Regular cardiac myocyte (primary cell): ENCODE measurements at places on chromosomes 12 and 14. TPM values are rescaled to one million over a fixed set of nuclear protein-coding genes. Genes with fewer than 3 reads are reported as not detected.

FOXN4 gene
- not detected in 2 replicates for total RNA-seq

NGDN gene
- 49.9 and 51.4 TPM in 2 replicates for total RNA-seq

GALNT8 gene
- under 0.01 TPM in 2 replicates for total RNA-seq

HOXC6 gene
- under 0.01 and 0.19 TPM in 2 replicates for total RNA-seq

KRT6C gene
- not detected in 2 replicates for total RNA-seq

M6PR gene
- total RNA-seq = 207 and 229 TPM in 2 replicates

EDDM3A gene
- not detected in 2 replicates for total RNA-seq

MMP14 gene
- 326 and 383 TPM in 2 replicates for total RNA-seq

CHGA gene
- under 0.01 TPM in 1 of 2 replicates, not detected in the other for total RNA-seq

HHIPL1 gene
- total RNA-seq = 5.0 and 9.3 TPM in 2 replicates

KCNK10 gene
- total RNA-seq = not detected in 2 replicates

GDF3 gene
- not detected in 2 replicates for total RNA-seq

SLC7A8 gene
- total RNA-seq = under 0.01 and 1.4 TPM in 2 replicates

RHEBL1 gene
- 0.56 and 1.2 TPM in 2 replicates for total RNA-seq

CISTR gene
- not detected in 2 replicates for total RNA-seq

INHBC gene
- not detected in 2 replicates for total RNA-seq

CCDC88C gene
- 0.77 and 0.85 TPM in 2 replicates for total RNA-seq

P2RX2 gene
- total RNA-seq = not detected in 2 replicates

RNASE4 gene
- 9.4 and 38.9 TPM in 2 replicates for total RNA-seq

OR11H7 gene
- total RNA-seq = not detected in 2 replicates

TSPAN19 gene
- total RNA-seq = not detected in 2 replicates

C12orf75 gene
- 41.4 and 61.9 TPM in 2 replicates for total RNA-seq

TAS2R14 gene
- 1.5 and 3.7 TPM in 2 replicates for total RNA-seq

PROX2 gene
- total RNA-seq = not detected in 2 replicates

AREL1 gene
- total RNA-seq = 21.7 and 32.8 TPM in 2 replicates

TCTN2 gene
- total RNA-seq = 7.5 and 9.0 TPM in 2 replicates

PZP gene
- not detected in 2 replicates for total RNA-seq

RD3L gene
- not detected in 2 replicates for total RNA-seq

GPR65 gene
- total RNA-seq = 0.19 and 0.28 TPM in 2 replicates

PSMB5 gene
- 283 and 415 TPM in 2 replicates for total RNA-seq

STON2 gene
- total RNA-seq = 0.19 and 0.85 TPM in 2 replicates

CLEC4D gene
- not detected in 2 replicates for total RNA-seq

DEPDC4 gene
- 1.7 and 3.4 TPM in 2 replicates for total RNA-seq

FERMT2 gene
- 132 and 143 TPM in 2 replicates for total RNA-seq

C1S gene
- 24.7 and 213 TPM in 2 replicates for total RNA-seq

FOXA1 gene
- not detected in 2 replicates for total RNA-seq

FIGNL2 gene
- total RNA-seq = under 0.01 and 0.28 TPM in 2 replicates

KRT78 gene
- total RNA-seq = not detected in 2 replicates

TAS2R50 gene
- 1.5 and 3.1 TPM in 2 replicates for total RNA-seq

GLIPR1L1 gene
- not detected in 2 replicates for total RNA-seq

TPPP2 gene
- not detected in 2 replicates for total RNA-seq

CEBPE gene
- not detected in 2 replicates for total RNA-seq

ART4 gene
- 1.3 and 7.9 TPM in 2 replicates for total RNA-seq

PTHLH gene
- 4.2 and 10.2 TPM in 2 replicates for total RNA-seq

LTBR gene
- total RNA-seq = 36.8 and 71.0 TPM in 2 replicates

MGAT4C gene
- total RNA-seq = under 0.01 TPM in 2 replicates

RNASE1 gene
- total RNA-seq = 0.96 and 5.4 TPM in 2 replicates

RTN1 gene
- under 0.01 and 0.19 TPM in 2 replicates for total RNA-seq

KRT73 gene
- not detected in 2 replicates for total RNA-seq

SIRT4 gene
- total RNA-seq = 0.96 and 2.8 TPM in 2 replicates

COCH gene
- 1.2 and 1.7 TPM in 2 replicates for total RNA-seq

LRRC10 gene
- not detected in 2 replicates for total RNA-seq

ZFHX2 gene
- under 0.01 and 0.56 TPM in 2 replicates for total RNA-seq
